ENCODE measurements at places on chromosomes 6 and 20.

GRCh38 chr6:132763269-132763668 is 5.6 kb upstream of the VNN2 start:
- DNase-seq, result no peak

DNA sequence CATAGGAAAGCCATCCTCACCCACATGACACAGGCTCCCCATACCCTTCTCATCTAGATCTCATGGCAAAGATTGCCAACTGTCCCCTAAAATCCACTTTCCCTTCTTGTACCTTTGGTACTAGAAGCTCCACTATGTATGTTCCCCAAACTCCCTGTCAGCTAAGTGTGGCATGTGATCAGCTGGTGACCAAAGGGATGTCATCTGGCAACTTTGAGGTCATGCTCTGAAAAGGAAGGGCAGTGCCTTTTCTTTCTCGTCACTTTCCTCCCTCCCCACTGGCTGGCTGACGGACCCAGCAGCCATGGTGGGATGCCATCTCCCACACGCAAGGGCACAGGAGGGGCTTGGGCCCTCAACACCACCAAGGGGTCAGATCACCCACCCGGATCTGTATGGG is 23.8 kb upstream of the TAF8 start:
- DNase-seq, result no peak

DNA sequence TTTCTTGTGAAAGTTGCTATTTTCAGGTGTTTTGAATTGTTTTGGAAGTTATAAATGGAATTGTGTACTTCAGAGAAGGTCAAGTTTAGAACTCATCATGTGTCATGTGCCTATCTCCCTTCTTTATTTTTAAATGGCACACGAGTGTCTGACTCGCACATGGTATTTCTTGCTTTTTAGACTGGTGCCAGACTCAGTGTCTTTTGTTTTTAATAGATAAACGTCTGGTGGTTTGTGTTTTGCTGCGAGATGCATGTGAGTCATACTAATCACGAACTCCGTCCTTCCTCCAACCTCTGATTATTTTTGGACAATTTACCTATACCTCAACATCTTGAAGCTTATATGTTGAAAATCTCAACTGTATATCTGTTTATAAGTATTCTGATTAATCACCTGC is 292.1 kb downstream of the CDKAL1 start:
- DNase-seq, result no peak

DNA sequence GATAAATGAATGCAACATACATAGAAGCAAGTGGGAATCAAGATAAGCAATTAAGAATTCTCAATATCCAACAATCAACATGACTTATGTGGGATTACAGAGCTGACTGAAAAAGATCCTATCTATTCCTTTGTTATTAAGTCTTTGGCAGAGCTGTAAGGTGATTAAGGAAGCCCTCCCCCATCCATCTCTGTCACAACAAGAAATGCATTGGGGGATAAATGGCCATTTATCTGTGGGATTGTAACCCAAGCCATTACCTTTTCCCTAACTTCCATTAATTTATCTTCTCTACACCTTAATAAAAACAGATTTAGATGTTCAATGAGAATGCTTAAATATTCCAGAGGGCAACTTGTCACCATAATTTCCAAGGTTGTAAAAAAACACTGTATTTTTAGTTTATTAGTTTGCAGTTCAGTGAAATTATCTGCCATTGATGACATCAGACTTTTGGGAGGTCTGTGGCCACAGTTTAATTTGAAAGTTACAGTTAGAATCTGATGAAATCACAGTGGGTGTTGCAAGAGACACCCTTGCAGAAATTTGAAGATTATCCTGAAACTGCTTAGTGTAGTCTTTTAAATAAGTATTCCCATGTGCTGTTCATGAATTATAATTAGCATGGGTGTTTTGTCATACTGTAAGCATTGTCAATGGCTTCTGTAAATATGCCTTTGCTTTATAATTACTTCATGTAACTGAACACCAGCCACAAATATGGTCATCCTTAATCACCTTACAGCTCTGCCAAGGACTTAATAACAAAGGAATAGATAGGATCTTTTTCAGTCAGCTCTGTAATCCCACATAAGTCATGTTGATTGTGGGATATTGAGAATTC is 49.4 kb upstream of the FYN start:
- no peak for DNase-seq

DNA sequence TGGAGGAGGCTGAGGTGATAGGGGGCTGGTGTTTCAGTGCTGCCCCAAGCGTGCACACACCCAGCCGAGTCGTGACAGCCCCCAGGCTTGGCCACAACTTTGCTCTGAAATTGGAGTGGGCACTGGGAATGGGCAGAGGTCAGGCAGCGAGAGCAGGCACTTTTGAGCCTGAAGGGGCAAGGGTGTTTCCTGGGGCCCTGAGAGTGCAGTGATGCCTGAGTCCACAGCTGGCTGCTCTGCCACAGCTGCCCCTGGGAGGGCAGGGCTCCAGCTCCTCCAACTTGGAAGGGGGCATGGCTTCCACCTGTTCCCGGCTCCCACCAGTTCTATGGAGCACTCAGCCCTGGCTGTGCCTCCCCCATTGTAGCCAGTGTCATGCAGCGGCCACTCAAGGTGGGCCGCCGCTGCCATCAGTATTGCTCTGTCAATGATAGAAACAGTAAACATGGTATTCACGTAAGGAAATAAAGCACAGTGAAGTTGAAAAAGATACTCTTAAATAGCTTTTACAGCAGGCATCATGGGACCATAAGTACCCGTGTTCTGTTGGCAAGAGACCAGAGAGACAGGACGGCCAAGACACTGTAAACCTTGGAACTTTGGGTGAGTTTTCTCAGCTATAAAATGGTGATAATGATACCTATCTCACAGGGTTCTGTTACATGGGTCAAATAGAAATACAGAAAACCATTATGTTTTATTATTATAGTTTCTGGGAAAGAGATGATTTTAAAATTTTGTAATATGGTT is 108.9 kb downstream of the THEMIS start:
- DNase-seq, result no peak

DNA sequence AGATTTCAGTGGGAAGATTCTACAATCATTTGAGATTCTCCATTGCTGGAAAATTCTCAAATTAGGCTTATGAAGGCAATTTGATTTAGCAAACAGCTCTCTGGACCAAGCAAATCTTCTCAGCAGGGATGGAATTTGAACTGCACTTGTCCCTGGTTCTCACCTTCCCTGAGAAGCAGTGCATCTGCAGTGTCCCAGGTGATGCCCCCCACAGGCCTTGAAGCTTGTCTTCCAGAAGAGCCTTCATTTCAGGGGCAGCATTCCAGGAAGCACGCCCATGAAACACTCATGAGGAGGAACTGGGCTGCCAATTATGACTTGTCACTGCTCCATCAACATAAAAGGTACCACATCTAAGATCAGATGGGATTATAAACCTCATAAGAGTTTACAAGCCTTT is 82.8 kb upstream of the HDAC2 start:
- no peak for DNase-seq

DNA sequence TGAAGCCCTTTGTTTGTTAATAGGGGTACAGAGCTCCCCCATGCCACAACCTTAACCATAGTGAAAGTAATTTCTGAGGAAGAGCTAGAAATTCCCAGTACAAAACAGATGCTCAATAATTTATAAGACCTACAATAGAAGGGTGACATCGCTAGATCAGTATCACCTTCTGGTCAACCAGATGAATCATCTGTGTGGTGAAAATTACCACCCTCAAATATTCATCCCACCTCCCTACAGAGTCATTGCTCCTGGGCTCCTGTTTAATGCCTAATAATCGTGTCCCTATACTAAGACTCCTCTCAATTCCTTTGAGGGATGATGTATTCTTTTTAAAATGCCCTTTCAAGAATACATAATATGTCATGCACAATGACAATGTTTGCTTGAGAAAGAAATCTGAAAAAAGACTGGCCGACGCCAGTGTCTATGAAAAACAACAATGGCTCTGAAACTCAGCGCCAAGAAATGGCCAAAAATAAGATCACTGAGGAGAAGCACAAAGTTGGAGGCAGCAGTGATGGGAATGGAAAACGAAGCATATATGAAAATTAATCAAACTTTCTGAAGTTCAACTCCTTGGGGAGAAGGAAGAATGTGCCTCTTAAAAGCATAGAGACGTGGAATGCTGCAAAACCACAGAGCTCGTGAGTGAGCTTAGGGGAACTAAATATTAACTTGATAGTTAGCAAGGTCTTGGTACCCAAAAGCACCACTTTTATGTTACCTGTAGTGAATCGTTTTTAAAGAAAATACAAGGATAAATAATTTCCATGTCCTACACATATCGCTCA is 11.0 kb upstream of the ADGRF5 start:
- no peak for DNase-seq

- DNase-seq, result no peak
These were observed 300.7 kb downstream of the TENT5A start for GRCh38 chr6:81451787-81452186.

DNA sequence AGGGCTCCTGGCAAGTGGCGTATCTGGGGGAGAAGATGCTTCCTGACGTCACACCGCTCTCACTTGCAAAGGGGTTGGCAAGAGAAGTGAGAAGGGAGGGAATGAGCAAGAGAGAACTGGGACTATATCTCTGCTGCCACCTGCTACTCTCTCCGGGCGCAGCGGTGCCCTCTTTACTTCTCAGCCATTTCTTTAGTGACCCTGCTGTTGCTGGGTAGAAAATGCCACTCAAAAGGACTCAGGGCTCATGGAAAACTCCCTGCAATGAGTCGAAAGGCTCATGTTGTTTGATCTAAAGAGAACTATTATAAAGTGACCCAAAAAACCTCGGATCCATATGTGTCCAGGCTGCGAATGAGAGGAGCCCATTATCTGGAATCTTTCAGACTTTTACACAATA is 401.8 kb downstream of the SAMD5 start:
- DNase-seq, result no peak

DNA sequence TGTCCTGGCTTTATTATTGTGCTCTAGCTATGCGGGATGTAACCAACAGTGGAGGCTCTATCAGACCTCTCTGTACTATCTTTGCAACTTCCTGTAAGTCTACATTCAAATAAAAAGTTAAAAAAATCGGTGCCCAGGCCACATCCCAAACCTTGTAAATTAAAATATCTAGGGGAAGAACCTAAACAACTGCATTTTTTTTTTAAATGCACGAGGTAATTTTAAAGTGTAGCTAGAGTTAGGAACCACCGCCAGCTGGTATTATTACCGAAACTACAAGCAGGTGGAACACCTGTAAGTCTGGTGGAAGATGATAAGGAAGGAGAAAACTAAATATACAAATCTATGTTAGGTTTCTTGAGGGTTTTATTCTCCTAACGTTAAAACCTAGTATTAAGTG is 34.5 kb upstream of the ID4 start:
- DNase-seq, result no peak

DNA sequence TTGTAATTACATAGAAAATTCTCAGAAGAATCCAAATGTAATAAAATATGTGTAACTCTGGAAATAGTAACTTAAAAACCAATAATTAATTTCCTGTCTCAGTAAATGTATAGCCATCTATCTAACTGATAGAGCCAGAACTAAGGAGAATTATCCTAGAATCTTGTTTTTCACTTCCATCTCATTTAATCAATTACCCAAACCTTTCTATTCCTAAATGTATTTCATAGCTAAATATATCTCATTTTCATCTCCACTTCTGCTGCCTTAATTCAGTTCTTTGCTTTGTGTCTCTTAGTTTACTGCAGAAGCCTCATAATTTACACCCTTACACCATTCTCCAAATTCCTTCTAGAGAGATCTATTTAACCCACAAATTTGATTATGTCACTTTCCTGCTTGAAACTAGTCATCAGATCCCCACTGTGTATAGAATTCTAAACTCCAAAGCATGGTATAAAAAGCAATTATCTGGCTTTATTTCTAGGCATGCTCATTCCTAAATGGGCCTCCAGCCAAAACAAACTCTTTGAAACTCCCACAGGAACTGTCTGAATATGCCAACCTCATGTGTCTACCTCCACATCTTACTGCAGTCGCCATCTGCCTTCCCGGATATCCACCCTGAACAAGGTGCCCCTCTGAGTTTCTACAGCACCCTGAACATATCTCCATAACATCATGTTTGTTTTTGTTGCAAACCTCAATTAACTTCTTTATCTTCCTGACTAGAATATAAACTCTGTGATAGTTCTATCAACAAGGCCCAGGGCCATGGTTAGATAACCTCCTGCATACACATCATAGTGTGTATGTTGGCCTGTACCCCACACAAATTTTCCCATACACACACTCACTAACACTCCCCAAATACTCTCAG is 70.5 kb upstream of the ADTRP start:
- no peak for DNase-seq

GRCh38 chr6:33088931-33089620 is 13.3 kb downstream of the HLA-DPB1 start:
- no peak for DNase-seq

- no peak for DNase-seq
These were observed 7.7 kb upstream of the CDK5RAP1 start for GRCh38 chr20:33408716-33409654.

GRCh38 chr20:6485351-6485750 is 282.1 kb upstream of the BMP2 start:
- no peak for DNase-seq

GRCh38 chr20:40331249-40331648 is 357.8 kb downstream of the MAFB start:
- DNase-seq, result peak; percentile 21

- DNase-seq, result no peak
These were observed 55.2 kb upstream of the ASIP start for GRCh38 chr20:34185766-34186620.

- DNase-seq, result peak; percentile 88
These were observed 88.5 kb downstream of the LY86 start for GRCh38 chr6:6676910-6677441.

DNA sequence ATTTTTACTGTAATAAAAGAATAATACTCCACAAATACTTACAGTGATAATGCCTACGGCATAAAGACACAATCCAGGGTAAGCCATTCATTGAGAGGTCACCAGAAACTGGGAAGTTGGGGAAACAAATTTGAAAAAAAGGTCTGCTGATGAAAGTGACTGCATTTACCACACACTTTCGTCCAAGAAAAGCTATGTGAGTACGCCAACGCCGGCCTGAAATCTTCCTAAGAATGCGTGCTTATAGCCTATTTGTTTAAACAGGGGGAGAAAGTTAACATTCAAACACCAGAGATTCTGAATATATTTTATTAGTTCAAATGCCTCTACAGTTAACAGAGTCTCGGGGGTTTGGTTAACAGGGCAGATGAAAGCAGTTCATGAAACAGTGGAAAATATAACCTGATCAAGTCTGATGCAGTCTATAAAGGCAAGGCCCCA is 657 bp upstream of the LTV1 start:
- DNase-seq, result no peak
